ENCODE measurements at places on chromosomes 2 and 18. TPM values are rescaled to one million over a fixed set of nuclear protein-coding genes. Genes with fewer than 3 reads are reported as not detected.

- DNase-seq: no peak
Observed at GRCh38 chr2:234395891-234396420, 100.9 kb downstream of the ARL4C start.

GRCh38 chr18:3500016-3500415 is 50.0 kb downstream of the TGIF1 start:
- peak; percentile 10 for DNase-seq

DNA sequence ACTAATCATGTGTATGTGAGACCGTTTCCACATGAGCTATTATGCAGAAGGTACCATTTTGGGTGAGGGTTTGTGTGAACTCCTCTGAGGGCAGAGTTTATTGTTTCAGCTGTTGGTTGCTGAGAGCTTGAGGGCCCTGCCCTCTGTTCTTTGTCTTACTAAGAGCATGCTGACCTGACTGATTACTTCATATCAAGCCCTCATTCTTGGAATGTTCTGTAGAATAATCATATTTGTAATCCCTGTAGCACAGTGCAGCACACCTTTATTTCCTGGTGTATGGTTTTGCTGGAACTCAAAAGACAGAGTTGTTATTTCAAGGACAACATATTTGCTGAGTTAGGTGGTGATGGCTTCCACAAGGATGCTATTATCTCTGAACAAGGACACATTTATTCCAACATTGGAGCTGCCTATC is 118.5 kb downstream of the GALNT3 start:
- no peak for DNase-seq

- DNase-seq: peak; percentile 45
Observed at GRCh38 chr2:40760071-40760666, 308.3 kb upstream of the SLC8A1 start.

- DNase-seq: peak; percentile 73
Observed at GRCh38 chr2:219289537-219290361, 10.6 kb downstream of the DNAJB2 start.

GRCh38 chr18:1015777-1016176 is 111.1 kb downstream of the ADCYAP1 start:
- no peak for DNase-seq

GRCh38 chr18:22946217-22946616 is 13.1 kb downstream of the RBBP8 start:
- no peak for DNase-seq

- no peak for DNase-seq
Observed at GRCh38 chr2:165681841-165682240, 112.2 kb downstream of the GALNT3 start.

- DNase-seq: no peak
Observed at GRCh38 chr2:141316606-141317005, 814.2 kb downstream of the LRP1B start.

- no peak for DNase-seq
Observed at GRCh38 chr2:132038179-132038882, 123.4 kb downstream of the ANKRD30BL start.

DNA sequence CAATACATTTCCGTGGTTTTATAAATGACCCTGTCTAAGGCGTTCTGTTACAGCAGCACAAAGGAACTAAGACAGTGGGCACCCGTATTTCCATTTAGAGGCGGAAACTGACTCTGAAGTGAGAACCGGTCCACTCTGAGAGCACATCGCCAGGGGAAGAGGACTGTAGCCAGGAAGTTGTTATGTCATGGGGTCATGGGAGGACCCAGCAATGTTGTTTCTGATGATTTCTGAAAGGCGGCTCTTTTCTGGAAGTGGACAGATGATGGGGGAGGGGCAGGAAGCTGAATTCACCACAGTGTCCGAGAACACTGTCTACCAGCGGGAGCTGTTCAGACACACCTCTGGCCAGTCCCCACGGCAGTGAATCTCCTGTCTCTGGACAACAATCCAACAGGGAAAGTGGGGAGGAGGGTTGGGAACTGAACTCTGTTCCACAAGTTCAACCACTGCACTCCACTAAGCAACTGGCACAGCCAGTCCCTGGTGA is 2.1 kb upstream of the LRRFIP1 start:
- no peak for DNase-seq

DNA sequence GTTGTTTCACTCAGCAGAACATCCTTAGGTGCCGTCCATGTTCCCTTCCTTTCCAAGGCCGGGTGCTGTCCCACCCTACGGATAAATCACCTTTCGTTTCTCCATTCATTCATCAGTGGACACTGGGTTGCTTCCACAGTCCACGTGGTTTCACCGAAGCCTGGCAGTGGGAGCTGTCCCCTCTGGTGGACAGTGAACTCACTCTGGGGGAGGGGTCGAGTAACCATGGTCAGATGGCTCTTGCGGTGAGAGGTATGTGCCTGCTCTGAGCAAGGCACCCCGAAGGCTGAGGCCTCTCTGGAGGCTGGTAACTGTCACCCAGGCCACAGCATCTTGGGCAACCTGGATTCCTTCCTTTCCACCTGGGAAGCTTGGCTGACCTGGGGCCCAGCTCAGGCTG is 61.5 kb upstream of the TWIST2 start:
- DNase-seq: no peak

- no peak for DNase-seq
Observed at GRCh38 chr18:52869349-52869923, 529.4 kb downstream of the DCC start.

- DNase-seq: no peak
Observed at GRCh38 chr2:127051116-127052056, 55.6 kb downstream of the BIN1 start.

- DNase-seq: peak; percentile 50
Observed at GRCh38 chr18:36757081-36757480, 71.7 kb downstream of the TPGS2 start.

DNA sequence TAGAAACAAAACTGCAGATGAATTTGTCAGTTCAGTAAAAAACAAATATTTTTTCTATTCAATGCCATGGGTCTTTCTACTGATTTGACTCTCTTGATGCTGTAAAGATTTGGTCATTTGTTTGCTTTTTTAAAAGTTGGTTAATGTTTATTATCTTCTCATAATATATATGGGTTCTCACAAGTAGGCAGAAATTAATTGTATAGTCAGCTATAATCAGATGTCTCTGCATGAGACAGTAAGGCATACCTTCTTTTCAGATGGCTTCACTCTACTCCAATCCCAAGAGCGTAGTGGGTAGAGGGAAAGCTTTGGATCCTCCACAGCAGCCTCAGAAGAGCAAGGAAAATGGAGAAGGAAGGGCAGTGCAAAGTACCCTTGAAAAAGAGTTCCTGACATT is 1202.9 kb upstream of the CELF4 start:
- DNase-seq: no peak

- no peak for DNase-seq
Observed at GRCh38 chr2:161415987-161416707, at the start of gene TBR1. Gene TBR1, plus strand, starts transcription at chr2:161416297. Its CDS starts 114 bp downstream, at chr2:161416411.

GRCh38 chr18:57747809-57748680 is 55.1 kb downstream of the ATP8B1 start:
- DNase-seq: no peak

DNA sequence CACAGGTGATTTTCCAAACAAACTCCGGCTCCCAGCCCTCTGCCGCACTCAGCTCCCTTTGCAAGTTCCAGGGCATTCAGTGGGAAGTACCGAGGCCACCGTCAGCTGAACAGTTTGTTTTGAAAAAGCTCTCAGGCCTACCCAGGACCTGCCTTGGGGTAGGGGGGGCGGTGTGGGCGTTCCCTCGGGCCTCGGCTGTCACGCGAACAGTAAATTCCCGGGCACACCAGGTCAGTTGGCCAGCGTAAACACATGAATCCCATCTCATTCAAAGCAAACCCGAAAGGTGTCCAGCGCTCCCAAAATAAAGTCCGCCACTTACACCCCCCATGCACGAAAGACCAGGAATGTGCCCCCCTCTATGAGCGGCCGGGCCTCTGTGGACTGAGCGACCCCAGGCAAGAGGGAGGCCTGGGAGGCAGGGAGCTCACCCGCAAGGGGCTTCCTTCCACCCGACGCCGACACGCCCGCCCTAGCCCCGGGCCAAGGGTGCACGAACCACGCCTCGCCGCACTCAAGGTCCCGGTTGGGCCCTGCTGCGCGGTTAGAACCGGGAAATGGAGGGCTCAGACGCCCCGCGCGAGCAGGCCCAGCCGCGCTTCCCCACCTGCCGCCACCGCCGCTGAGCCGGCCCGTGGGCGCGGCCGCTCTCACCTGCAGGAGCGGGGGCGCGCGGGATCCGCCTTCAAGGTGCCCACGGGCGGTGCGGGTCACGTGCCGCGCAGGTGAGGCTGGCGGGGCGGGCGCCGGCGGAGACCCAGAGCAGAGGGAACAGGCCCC is at the start of gene WDSUB1:
WDSUB1 (minus strand) TSS at position 775 of the 780 bp plus-strand sequence. CDS start 3,634 bp downstream, outside the sequence.
- DNase-seq: peak; percentile 79

The SPP2 gene
- not detected for total RNA-seq

The IL1B gene
- not detected for total RNA-seq

The COLEC11 gene
- not detected for total RNA-seq

The CCDC178 gene
- total RNA-seq: 0.80 TPM

The ADCYAP1 gene
- total RNA-seq: not detected

The DAPL1 gene
- not detected for total RNA-seq

The FNDC4 gene
- total RNA-seq: 15.5 TPM
